ENCODE measurements at places on chromosomes 1 and 21. TPM values are rescaled to one million over a fixed set of nuclear protein-coding genes. Genes with fewer than 3 reads are reported as not detected.

DNA sequence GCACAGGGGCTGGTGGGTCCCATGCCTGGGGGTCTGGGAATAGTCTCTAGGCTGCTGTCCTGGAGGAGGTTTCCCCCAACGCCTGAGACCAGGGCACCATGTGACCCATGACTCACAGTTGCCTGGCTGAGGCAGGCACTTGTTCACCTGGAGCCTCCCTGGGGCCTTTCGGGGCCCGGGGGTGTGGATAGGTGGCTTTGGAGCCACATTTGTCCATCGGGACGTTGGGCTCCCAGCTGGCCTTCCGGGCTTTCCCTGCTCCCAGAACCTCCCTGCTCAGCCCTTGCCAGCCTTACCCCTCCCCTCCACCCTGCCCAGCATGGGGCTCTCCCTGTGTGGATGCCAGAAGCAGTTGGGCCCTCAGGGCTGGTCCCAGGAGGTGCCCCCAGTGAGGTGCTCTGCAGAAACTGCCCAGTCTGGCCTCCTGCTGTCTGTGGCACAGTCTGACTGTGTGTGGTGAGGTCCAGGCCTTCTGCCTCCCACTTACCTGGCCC is 14.2 kb downstream of the COL6A1 start:
- DNase-seq: no peak

GRCh38 chr1:87937831-87938395 is 609.2 kb downstream of the LMO4 start:
- no peak for DNase-seq

DNA sequence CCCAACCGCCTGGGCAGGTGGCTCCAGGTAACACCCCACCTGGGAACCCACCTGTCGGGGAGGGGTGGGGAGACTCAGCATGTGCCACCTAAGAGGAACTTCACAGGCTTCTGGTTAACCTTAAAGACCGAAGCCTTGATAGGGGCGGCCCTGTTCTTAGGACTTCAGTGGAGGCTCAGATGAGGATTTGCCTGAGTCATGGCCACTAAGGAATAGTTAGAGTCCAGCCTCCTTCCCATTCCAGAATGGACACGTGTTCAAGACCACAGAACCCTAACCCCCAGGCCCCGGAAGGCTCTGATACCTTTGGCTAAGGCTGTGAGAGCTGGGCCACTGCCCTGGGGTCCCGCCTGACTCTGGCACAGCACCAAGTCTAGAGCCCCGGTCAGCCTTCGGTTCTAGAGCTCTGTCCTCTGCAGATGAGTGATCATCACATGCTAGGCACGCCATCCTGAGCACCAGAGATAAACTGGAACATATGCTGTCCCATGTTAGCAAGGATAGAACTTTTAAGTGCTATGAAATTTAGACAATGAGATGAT is 20.3 kb downstream of the PADI6 start:
- DNase-seq: no peak

GRCh38 chr1:232617237-232617636 is 12.7 kb downstream of the SIPA1L2 start:
- DNase-seq: no peak

GRCh38 chr1:22883406-22883805 is 89.3 kb downstream of the LACTBL1 start:
- DNase-seq: no peak

GRCh38 chr1:242842094-242842493 is 317.6 kb upstream of the PLD5 start:
- DNase-seq: no peak

- DNase-seq: no peak
Observed at GRCh38 chr1:240582953-240583352, 29.0 kb downstream of the GREM2 start.

GRCh38 chr1:243268751-243269460 is 13.1 kb downstream of the SDCCAG8 start:
- no peak for DNase-seq

DNA sequence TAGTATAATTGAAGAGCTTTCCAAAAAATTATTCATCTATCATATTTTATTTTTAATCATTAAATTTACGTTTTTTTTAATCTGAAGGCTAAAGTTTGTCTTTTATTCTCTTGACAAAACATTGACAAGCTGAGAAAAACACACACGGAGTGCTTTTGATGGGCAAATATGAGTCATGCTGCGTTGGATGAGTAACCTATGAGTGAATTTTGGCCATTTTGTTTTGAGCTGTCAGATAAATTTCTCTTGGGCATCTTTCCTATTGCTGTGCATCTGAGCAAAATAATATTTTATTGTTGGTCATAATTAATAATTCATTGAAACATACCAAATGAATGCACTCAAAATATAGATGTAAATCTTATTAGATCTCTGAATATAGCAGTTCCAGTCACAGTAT is 1144.1 kb upstream of the ADGRL2 start:
- no peak for DNase-seq

- DNase-seq: no peak
Observed at GRCh38 chr1:43622471-43622870, 27.5 kb upstream of the KDM4A start.

GRCh38 chr1:37605806-37606474 is 10.2 kb upstream of the GNL2 start:
- no peak for DNase-seq

GRCh38 chr1:116291024-116291423 is 82.0 kb upstream of the ATP1A1 start:
- DNase-seq: no peak

DNA sequence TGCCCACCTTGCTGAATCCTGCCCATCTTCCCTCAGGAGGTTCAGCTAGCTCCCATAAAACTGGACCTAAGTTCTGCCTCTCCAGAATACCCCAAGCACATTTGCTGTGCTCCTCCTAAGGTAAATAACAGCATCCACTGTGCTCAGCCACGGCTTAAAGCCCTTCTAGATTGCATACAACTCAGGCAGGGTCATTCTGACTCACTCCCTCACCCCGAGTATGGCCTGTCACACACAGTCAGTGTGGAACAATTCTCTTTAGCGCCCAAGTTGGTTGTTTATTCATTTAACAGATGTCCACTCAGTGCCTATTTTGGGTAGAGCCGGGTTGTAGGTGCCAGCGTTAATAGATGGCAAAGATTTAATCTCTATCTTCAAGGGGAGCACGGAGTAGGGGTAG is 147.5 kb upstream of the EDN2 start:
- no peak for DNase-seq

GRCh38 chr1:22317231-22317919 is 134.3 kb upstream of the ZBTB40 start:
- peak; percentile 26 for DNase-seq

DNA sequence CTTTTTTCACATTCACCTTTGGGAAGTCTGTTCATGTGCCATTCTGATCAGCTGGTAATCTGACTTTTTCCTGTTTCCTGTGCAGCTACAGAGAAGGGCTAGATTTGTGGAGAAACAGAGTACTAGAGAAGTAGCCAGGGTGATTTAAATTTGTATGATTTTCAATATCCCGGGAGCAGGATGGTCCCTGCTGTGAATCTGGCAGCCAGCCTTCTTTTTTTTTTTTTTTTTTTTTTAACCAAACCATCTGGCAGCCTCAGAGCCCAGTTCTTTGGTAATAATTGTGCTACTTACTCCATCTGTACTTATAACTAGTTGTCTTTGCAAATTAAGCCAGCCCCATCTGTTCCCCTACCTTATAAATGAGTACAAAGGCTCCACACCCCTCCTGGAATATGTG is 248.6 kb upstream of the DEPDC1 start:
- no peak for DNase-seq

DNA sequence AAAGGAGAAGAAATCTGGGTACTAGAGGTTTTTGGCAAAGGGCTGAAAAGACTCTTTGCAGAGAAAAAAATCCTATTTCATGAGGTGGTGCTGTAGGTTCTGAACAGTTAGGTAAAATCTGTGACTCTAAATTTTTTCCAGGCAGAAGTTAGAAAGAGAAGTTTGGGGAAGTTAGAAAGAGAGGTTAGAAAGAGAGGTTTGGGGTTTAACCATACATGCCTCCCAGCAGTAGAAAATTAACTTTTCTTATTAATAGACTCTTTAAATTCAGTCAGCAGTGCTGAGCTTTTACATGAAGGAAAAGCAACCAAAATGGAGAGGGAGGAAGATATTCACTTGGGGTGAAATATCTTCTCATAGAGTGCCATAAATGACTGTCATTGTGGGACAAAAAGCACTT is 12.2 kb downstream of the AMY1C start:
- DNase-seq: no peak

DNA sequence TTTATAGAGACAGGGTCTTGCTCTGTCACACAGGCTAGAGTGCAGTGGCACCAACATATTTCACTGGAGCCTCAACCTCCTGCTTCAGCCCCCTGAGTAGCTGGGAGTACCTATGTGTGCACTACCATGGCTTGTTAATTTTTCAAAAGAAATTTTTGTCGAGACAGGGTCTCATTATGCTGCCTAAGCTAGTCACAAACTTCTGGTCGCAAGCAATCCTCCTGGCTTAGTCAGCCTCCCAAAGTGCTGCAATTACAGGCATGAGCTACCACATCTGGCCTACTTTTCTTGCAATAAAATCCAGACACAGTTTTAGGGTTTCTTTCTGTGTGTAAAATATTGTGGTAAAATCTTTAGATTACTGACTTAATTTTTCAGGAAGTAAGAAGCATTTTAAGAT is 27.9 kb upstream of the NTPCR start:
- DNase-seq: no peak

- DNase-seq: peak; percentile 51
Observed at GRCh38 chr1:98382986-98383740, 278.4 kb upstream of the SNX7 start.

DNA sequence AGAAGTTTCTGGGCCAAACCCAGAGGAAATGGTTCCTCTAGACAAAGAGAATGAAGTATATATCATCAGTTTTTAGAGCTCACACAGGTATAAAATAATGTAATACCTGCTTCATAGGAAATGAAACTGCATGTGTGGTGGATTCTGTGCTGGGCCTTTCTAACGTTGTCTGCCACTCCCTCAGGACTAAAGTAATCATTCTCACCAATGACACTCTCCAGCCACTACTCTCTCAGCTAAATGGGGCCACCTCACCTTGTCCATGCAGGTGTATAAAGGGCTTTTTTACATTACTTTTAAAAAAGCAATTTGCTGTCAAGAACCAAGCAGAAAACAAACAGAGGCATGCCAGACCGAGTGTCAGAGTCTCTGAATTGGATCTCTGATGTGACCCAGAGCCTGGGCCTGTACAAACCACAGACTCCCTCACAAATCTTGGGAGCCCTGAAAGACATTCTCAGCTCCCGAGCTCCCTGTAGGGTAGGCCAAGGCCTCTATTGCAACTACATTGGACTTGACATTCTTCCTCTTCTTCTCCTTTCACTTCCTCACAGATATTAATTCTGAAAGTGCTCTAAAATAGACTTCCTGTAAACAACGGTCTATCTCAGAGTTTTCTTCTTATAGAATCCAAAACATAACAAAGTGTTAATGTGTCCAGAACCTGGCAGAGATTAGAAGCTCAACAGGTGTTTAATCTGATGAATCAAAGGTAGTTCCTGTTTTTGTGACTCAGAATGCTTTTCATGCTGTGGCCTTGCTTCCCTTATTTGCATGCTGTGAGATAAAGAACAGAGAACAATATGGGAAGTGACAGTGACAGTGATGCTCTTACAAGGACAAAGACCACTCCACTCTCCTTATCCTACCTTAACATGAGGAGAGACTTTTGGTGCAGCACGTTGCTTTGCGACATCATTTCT is 8.6 kb downstream of the AIM2 start:
- DNase-seq: peak; percentile 22

- no peak for DNase-seq
Observed at GRCh38 chr1:1178794-1179331, 5.2 kb downstream of the TTLL10 start.

DNA sequence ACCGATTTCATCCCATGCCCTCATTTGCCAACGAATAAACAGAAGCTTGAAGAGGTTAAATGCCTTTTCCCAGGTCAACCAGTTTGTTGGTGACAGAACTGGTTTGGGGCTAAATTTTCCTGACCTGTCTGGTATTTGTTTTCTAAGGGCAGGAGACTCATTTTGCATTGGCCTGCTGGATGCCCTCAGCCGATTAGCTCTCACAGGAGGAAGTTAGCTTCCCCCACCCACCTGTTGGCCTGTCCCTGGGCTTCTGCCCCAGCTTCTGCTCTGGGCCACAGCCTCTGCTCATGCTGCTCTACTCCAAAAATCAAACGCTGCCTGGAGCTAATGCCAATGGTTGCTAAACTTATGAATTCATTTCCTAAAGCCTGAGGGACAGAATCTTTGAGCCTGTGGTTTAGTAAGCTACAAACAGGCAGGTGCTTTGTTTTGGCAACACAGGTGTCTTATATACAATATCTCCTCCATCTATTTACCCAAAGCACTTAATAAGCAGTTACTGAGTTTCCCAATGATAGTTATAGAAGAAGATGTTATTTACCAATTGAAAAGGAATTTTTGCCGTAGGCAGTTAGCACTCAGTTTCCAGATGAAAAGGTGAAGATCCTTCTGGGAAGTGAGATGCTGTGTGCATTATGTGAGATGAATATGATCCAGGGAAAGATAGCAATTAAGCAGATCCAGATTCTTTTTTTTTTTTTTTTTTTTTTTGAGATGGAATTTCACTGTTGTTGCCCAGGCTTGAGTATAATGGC is 82.3 kb downstream of the TM2D1 start:
- DNase-seq: no peak

GRCh38 chr1:240201931-240202330 is 110.2 kb downstream of the FMN2 start:
- no peak for DNase-seq

- no peak for DNase-seq
Observed at GRCh38 chr1:110506541-110506940, 12.4 kb downstream of the KCNA10 start.

GRCh38 chr21:32861866-32862265 is 90.3 kb upstream of the PAXBP1 start:
- DNase-seq: no peak

DNA sequence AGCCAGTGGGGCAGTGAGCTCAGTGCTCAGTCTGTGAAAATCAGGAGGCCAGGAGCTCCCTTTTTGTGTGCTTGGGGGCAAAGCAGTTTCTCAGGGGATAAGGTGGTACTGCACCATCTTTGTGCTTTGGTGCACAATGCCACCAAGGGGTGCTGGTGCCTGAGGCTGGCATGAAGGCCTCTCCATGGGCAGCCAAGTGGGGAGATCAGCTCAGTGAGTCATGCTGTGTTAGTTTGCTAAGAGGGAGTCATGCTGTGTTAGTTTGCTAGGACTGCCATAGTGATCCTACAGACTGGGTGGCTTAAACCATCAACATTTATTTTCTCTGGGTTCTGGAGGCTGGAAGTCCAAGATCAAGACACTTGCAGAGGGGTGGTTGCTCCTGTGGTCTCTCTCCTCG is 428.1 kb downstream of the PRDM2 start:
- DNase-seq: no peak

Gene CYP4A22
- polyA plus RNA-seq: not detected

Gene C1orf167
- not detected for polyA plus RNA-seq

Gene RBM11
- not detected for polyA plus RNA-seq

Gene ADAMTS5
- polyA plus RNA-seq: not detected

Gene FCRL4
- polyA plus RNA-seq: not detected

Gene AMPD1
- not detected for polyA plus RNA-seq

Gene DLGAP3
- polyA plus RNA-seq: 0.03 TPM

Gene PRR9
- polyA plus RNA-seq: not detected

Gene LHX8
- polyA plus RNA-seq: not detected

Gene BRDT
- polyA plus RNA-seq: not detected

Gene OR2L2
- polyA plus RNA-seq: not detected

Gene C8B
- polyA plus RNA-seq: not detected

Gene SYT2
- not detected for polyA plus RNA-seq

Gene ATP6V1G3
- not detected for polyA plus RNA-seq

Gene CDC73
- 5.7 TPM for polyA plus RNA-seq
